Osteoblast (primary cell): ENCODE measurements at places on chromosomes 1 and 21. TPM values are rescaled to one million over a fixed set of nuclear protein-coding genes. Genes with fewer than 3 reads are reported as not detected.
A peak's percentile ranks its signal among the peaks of the same experiment; 100 is the strongest.

NKAIN1 gene
- total RNA-seq, result not detected in 2 replicates

DNA sequence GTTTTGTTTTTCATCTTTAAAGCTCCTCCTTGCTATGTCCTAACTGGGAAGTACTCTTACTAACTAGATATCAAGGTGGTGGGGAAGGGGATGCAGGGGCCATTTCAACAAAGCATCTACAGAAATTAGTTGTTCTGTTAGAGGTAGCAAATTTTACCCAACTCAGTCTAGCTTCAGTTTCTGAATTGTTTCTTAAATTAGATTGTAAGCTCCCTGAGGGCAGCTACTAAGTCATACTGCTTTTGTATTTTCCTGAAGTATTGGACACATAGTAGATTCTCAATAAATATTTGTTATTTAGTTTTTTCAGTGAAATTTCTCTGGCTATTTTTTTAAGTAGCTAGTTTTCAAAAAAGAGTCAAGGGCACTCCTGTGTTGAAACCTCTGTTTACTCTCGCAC is 1.8 kb downstream of the UBAP2L start:
- DNase-seq, result no peak

DNA sequence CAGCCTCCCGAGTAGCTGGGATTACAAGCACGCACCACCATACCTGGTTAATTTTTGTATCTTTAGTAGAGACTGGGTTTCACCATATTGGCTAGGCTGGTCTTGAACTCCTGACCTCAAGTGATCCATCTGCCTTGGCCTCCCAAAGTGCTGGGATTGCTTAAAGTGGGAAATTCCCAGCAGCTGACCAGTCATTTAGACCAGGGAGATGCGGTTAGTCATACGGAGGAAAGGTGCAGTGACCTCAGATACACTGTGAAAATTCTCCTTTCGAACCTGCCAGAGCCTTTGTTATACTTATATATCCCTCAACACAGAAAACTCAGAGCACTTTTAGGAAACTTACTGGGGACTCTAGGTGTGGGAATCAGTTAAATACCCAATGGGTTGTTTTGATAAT is 39.6 kb downstream of the MAP10 start:
- DNase-seq, result no peak

GRCh38 chr1:183023601-183024316 is 539 bp downstream of the LAMC1 start:
- peak; percentile 83 for DNase-seq

DNA sequence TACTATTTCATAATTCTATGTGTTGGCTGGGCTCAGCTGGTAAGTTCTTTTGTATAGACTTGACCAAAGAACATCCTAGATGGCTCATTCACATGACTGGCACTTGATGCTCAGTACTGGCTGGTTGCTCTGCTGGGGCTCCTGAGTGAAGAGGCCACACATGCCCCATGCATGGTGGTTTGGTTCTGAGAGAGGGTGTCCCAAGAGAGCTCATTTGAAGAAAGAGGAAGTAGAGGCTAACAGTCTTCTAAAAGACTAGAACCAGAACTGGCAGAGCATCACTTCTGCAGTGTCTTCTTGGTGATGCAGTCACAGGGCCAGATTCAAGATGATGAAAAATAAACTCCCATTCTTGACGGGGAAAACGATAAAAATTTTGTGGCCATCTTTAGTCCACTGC is 5.2 kb upstream of the BACH1 start:
- no peak for DNase-seq

FCER1A gene
- not detected in 2 replicates for total RNA-seq

LRIF1 gene
- total RNA-seq, result 10.5 and 13.6 TPM in 2 replicates

GRCh38 chr1:109975718-109976117 is 8.8 kb upstream of the AHCYL1 start:
- DNase-seq, result peak; percentile 88

DNA sequence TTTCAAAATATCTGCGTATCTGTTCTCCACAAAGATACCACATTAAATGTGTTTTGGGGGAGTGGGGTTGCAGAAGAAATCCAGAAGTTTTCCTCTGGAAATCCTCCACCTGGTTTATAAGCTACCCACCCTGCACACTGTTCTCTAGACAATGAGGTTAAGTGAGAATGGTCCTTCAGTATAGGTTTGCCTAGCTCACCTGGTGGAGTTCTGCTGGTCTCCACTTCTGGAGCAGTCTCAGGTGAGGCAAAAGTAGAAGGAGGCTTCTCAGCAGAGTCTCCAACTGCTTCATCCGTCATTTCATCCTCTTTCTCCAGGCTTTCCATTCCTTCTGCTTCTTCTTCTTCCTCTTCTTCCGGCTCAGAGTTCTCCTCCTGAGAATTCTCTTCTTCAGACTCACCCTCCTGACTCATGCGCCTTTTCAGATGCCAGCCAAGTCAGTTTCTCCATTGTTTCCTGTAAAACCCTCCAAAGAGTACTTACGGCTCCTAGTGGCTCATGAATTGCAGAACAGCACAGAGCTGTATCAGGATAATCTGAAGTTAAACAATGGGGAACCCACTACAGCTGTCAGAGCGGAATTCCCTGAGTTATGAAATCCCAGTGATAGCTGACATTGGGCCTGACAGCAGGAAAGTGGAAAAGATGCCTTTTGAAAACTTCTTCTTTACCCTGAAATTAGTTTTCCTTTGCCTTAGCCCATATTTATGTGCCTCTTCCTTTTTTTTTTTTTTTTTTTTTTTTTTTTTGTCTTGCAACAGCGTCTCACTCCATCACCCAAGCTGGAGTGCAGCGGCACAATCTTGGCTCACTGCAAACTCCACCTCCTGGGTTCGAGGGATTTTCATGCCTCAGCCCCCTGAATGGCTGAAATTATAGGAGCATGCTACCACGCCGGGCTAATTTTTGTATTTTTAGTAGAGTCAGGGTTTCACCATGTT is 38.5 kb downstream of the MSTO1 start:
- peak; percentile 90 for DNase-seq

- DNase-seq, result peak; percentile 18
Measured at GRCh38 chr1:35488336-35488735, 68.9 kb downstream of the KIAA0319L start.

RIMS3 gene
- total RNA-seq, result 3.5 and 6.2 TPM in 2 replicates

VPS72 gene
- total RNA-seq, result 34.7 and 35.1 TPM in 2 replicates

- peak; percentile 54 for DNase-seq
Measured at GRCh38 chr1:10509809-10510509, 35.2 kb downstream of the PEX14 start.

GRCh38 chr1:31460027-31460426 is 47.0 kb downstream of the SERINC2 start:
- no peak for DNase-seq

DNA sequence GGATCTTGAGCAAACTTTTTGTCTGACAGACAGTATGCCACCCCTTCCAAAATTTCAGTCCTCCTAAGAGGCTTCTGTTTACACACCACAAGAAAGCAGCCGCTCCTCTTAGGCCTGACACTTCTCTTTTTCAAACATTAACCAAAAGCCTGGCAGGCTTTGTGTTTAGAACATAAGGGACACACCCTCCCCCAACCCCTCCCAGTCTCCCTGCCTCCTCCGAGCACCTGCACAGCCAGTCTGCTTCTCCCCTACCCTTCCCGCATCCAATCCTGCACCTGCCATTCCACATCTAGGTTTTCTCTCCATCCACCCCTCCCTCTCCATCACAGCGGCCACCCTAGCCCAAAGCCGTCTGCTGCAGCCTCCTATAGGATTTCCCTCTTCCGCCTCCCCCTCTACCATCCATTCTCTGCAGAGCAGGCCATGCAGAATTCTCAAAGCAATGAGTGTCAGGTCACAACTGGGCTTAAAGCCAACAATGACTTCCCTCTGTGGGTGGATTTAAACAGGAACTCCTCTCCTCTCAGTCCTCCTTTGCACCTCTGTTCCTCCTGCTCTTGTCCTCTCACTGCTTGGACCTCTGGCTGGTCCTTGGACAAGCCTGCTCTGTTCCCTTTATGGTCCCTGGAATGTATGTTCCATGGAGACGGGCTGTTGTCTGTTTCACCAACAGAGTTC is 478.2 kb downstream of the NPHP4 start:
- no peak for DNase-seq

AADACL3 gene
- not detected in 2 replicates for total RNA-seq

- DNase-seq, result no peak
Measured at GRCh38 chr1:154847891-154848290, 22.2 kb downstream of the KCNN3 start.

DMRTA2 gene
- under 0.01 TPM in 1 of 2 replicates, not detected in the other for total RNA-seq

MTF1 gene
- total RNA-seq, result 4.1 and 4.3 TPM in 2 replicates
